IMR-90 (cell line): ENCODE measurements at places on chromosomes 12 and 14. TPM values are rescaled to one million over a fixed set of nuclear protein-coding genes. Genes with fewer than 3 reads are reported as not detected.

DNA sequence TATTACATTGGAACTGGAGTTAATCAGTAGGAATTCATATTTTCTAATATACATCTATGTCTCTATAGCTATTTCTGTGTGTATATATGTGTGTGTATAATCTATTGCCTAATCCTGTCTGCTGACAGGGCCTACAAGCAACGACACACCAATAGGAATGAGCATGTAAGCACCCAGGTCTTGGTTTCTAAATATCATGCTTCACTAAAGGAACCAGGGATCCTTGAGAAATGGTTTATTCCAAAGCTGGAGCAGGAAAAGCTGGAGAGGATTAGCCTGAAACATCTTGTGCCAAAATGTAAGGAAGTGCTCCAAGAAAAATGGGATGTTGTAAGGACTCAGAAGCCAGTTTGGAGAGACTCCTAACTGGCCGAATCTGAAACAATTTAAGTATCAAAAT, 29.3 kb upstream of the LGALS3 start:
- DNase-seq: peak; percentile 55

DNA sequence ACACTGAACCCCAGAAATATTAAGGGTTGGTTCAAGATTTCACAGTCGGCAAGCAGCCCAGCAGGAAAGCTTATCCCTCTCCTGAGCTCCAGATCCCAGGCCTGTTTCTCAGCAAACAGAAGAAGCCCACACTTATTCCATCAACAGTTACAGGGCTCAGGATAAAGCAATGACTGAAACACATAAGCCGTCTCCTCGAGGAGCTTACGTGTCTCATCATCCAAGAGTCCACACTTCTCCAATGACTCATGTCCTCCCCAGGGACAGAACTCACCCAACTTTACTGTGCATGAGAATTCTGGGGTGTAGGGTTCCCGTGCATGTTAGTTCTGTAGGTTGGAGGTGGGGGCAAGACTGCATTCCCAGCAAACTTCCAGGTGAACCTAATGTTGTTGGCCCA, 31.2 kb downstream of the GSC start:
- DNase-seq: no peak

DNA sequence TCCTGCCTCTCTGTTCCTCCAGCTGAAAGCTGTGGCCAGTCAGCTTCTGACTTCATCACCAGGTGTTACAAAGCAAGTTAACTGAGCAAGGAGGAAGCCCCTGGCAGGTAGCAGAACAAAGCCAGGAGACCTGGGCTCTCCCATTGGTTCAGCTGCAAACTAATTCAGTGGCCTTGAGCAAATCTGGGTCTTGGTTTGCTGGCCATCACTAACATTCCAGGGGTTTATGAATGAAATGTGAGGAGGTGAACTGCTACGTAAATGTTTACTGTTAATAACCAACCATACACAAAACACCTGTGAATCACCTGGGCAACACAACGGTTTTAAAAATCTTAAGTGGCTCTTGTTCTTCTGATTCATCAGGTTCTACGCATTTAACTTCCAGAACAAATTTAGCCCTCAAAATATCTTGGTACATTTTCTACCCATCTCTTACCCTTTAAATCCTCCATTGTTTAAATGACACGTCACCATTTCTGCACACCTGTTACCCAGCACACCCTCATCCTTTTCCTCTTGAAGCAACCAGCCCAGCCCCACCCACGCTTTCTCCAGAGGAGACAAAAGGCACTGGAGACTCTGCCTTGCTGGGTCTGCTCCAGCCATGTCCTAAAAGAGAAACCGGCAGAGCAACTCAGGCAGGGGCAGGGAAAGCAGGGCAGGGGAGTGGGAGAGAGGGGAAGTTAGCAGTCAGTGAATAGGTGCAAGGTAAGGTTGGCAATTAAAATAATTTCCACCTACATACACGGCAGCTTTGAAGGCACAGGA, 49.3 kb upstream of the TSPAN11 start:
- no peak for DNase-seq

DNA sequence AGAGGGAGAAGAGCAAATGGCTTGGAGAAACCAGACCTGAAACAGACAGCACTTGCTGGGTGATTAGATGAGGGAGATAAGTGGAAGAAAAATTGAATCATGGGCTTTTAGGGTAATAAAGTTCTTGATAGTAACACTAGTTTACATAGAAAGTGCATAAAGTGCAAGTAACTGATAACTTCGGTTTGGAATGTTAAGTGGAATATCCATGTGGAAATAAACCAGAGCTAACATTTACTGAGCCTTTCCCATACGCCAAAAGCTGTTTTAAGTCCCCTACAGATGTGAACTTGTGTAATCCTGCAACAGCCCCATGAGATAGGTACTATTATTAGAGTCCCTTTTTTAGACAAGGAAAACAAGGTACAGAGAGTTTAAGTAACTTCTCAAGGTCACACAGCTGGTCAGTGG, 77.1 kb upstream of the NUDT4 start:
- no peak for DNase-seq

DNA sequence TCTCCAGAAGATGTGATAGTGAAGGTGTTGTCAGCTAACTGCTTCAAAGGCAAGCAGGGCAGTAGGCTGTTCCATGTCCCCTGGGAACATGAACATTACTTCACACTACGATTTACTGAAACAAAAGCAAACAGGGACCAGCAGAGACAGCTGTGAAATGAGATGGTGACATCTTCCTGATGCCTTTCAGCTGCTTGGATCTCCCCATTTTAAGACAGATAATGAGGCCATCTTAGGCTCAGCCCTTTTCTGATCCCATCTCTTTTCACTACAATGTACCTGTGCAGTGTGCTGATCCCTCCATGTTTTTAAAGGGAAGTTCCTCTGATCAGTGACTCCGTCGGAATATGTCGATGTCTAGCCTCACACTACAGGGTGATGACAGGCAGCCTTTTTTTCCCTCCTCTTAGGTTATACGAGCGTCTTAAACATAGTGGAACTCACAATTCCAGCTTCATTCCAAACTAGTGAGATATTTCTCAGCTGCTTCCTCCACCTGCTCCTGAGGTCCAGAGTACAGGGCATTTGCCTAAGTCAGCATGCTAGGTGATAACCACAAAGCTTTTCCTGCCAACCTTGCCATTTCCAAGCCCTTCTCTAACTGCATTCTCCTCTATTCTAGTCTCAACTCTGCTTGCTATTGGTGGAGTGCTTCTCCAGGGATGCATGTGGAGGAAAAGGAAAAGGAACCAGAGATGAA, 87.6 kb upstream of the EGLN3 start:
- no peak for DNase-seq

GRCh38 chr12:57441846-57442427, 7.4 kb downstream of the INHBC start:
- DNase-seq: peak; percentile 29

- DNase-seq: no peak
These were observed 15.3 kb downstream of the TNFAIP2 start for GRCh38 chr14:103138301-103139131.

- DNase-seq: peak; percentile 8
These were observed 474.7 kb downstream of the SLC16A7 start for GRCh38 chr12:60070552-60070951.

DNA sequence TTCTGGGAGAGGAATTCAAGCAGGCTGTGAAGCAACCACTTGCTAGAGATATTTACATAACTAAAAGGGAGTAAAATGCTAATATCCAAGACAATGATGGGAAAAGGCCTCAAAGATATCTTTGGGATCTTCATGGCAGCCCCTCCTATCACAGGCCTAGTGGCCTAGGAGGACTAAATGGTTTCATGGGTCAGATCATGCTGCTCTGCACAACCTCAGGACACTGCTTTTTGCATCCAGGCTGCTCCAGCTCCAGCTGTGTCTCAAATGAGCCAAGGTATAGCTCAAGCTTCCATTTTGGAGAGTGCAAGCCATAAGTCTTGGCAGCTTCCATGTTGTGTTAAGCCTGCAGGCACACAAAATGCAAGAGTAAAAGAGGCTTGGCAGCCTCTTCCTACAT, 195.6 kb upstream of the SSTR1 start:
- no peak for DNase-seq

GRCh38 chr12:45907955-45908354, 82.4 kb downstream of the SCAF11 start:
- DNase-seq: no peak

- DNase-seq: no peak
These were observed 27.4 kb downstream of the KTN1 start for GRCh38 chr14:55607386-55607785.

- peak; percentile 34 for DNase-seq
These were observed 120.3 kb upstream of the SOX5 start for GRCh38 chr12:24069532-24070395.

GRCh38 chr12:101490286-101490920, 15.3 kb downstream of the SPIC start:
- DNase-seq: no peak

- no peak for DNase-seq
These were observed 7.9 kb downstream of the ABCB9 start for GRCh38 chr12:122958198-122958888.

GRCh38 chr14:103275000-103275399, 59.0 kb upstream of the EIF5 start:
- DNase-seq: no peak

DNA sequence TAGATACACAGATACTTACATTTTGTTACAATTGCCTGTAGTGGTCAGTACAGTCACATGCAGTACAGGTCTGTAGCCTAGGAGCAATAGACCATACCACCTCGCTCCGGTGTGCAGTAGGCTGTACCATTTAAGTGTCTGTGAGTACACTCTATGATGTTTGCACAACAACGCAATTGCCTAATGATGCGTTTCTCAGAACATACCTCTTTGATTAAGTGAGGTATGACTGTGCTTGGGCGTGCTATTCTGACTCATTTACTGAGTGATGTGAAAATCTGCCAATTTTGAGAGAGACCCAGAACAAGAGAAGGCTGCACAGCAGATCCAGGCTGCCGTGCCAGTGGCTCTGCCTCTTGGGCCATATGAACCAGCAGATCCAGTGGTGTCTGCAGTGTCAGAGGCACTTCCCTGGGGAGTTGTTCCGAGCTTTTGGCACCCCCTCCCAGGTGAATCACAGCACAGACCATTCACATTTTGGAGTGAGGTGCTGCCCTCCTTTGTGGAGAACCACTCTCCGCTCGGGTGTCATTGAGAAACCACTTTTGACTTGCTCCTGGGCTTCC, 20.4 kb downstream of the DLK1 start:
- DNase-seq: peak; percentile 92

DNA sequence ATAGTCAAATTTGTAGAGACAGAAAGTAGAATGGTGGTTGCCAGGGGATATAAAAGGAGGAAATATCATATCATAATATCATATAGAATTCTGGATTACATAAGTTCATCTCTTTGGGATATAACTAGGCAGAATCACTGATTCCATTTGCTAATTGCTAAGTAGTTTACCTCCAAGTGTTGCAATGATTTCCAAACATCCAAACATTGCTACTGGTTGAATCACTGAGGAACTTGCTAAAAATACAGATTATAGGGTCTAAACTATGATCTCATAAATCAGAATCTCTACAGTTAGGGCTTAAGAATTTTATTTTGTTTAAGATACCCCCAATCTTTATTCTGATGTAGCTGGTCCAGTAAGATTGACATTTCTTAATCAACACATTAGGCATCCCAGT, 16.1 kb upstream of the TAS2R42 start:
- DNase-seq: no peak

- DNase-seq: no peak
These were observed 3.6 kb upstream of the WSB2 start for GRCh38 chr12:118064608-118065007.

DNA sequence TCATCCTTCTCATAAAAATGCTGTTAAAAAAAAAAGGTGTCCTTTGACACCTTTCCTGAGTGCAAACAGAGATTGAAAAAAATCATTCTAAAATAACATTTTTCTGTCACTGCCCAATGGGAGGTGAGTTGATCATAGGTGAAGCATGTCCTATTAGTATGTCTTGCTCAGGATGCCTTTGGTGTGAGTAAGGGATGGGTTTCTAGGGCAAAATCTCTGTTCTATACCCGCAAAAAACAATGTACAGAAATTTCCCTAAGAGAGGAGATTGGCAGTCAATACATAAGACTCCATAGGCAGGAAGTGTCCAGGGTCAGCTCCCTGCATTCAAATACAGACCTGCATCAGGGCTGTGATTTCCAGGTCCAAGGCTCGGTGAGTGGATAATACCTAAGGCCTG, 195.2 kb downstream of the DAD1 start:
- DNase-seq: no peak

DNA sequence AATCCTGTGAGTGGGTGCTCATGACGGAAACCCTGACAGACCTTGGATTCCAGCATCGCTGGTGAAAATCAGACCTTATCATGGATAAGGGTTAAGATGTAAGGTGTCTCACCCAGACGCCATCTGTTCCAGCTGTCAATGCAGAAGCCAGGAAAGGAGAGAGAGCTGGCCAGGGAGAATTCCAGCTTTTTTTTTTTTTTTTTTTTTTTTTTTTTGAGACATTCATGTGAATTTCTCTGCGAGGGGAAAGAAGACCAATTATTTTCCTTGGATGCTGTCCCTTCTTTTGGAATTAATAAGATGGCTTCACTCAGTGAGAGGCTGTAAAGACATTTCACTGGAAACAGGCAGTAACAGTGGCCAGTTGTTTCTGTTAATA, 1.8 kb downstream of the TRAF3 start:
- DNase-seq: peak; percentile 19

HHIPL1 gene
- 0.56 and 0.72 TPM in 2 replicates for total RNA-seq

DNAJC22 gene
- 6.7 and 8.1 TPM in 2 replicates for total RNA-seq

CPNE6 gene
- not detected in 2 replicates for total RNA-seq

OLR1 gene
- total RNA-seq: 2.5 and 3.2 TPM in 2 replicates

GNB3 gene
- 0.56 and 0.72 TPM in 2 replicates for total RNA-seq

RNASE9 gene
- total RNA-seq: not detected in 2 replicates

WNT5B gene
- total RNA-seq: 96.1 and 102 TPM in 2 replicates
